Urinary bladder (tissue), 4 donors: ENCODE measurements at places on chromosomes 3 and 15.
A peak's percentile ranks its signal among the peaks of the same experiment; 100 is the strongest.

DNA sequence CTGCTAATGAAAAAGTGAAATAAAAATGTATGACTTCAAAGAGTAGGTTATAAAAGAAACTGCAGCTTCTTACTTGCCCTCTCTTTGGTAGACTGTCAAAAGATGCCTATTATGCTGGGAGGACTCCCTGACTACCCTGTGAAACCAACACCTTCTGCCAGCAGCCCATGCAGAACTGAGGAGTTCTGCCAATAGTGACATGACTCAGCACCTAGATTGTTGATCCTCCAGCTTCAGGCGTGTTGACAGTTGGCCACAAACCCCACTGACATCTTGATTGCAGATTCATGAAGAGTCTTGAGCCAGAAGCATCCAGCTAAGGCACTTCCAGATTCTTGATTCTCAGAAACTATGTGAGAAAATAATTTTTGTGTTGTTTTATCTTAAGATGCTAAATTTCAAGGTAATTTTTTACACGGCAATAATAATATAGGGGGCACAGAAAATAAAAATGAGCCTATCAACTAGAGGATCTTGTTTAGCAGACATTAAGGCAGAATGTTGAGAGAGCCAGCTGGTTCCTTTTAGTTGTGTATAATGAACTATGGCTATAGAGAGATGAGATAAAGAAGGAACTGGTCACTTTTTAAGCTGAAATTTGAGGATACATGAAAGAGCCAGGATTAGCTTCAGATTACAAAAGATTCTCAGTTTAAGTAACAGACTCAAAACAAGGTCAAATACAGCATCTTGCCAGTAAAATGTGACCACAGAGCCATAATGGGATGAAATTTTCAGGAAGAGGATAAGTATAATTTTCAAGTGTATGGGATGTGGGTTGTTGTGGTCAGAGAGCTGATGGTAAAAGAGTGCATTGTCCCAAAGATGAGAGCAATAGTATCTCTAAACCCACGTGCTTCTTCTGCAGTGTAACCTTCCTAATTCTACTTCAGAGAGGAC lies 588.7 kb upstream of the CBLB start:
- DNase-seq: no peak

DNA sequence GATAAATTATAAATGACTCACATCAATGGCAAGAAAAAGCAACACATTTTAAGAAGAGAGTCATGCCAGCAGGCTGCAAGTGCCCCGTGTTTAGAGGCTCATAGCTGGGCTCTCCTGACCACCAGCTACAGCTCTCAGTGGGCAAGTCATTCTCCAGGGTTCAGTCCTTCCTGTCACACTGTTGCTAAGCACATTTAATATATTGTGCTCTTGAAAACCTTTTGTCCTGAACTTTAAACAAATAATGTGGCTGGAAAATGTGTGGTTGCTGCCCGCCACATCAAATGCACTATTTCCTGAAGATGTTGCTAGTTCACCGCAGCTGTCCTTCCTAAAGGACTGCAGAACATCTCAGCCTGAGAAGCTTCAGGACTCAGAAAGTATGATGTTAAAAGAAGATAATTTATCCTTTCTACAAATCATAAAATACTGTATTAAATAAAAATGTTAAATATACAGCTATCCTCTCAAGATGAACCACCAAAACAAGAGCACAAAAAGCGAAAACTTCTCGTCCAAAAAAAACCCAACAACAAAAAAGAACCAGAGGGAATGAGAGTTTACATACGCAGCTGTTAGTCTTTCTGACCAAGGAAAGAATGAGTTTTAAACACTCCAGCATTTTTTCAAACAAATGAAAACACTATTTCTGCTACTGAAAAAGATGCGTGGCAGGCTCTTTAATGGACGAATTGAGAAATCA lies 951 bp downstream of the TARS3 start:
- no peak for DNase-seq

DNA sequence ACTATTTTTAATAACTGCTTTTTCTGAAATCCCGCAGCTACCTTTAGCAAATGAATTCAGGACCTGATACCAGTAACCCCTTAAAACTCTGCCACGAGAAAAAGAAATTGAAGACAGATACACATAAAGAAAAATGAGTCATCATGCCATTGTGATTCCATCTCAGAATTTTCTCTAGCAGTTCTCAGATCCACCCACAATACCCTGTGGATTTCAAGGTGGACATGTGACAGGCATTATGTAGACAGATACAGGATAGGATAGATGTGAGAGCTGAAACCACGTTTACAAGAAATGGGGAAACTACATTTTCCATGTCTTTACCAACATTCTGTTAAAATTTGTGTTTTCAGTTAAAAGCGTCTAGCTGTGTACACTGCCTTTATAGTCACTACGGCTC lies 291.9 kb upstream of the NR2F2 start:
- no peak for DNase-seq

GRCh38 chr15:67998599-67999133 lies 55.4 kb upstream of the PIAS1 start:
- DNase-seq: no peak

DNA sequence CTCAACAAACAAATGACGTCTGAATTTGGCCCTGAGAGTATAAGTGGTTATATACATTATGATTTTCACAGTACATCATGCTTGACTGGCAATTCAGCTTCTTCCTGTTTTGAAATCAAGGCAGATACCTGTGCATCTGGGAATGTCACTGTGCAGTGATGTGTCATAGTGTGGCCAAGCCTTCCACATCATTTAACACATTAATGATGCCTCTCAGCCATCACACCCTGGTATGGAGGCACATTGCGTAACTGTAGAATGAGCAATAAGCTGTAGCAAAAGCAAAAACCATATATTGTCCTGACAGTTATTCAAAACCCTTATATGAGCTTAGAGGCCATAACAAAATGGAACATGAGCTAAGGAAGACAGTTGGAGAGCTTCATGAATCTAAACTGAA lies 246.0 kb downstream of the EPHA3 start:
- no peak for DNase-seq

GRCh38 chr3:42010530-42010929 lies 48.6 kb upstream of the ULK4 start:
- DNase-seq: no peak

DNA sequence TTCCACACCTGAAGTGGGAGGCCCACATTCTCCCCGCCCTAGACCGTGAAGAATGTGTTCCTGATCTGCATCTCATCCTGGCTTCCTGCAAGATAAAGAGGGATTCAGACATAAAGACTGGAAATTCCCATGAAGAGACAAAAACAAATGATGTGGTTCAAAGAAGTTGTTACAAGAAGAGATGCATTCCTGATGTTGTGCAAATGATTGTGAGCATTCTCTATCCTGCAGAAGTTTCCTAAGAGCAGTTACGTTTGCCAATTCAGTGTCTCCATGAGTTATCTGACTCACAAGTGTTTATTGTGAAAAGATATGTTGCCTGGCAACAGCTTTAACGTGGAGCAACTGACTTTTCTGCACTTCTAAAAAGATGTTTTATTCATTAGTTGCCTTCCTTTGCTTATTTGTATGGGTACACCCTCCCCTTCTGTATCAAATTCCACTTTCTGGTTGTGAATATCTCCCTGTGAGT lies 107.8 kb downstream of the ZIC4 start:
- peak; percentile 29 for DNase-seq
